Stimulated activated CD4-positive, alpha-beta T cell treated with anti-CD3 and anti-CD28 coated beads, Interleukin-12 subunit alpha, Interleukin-12 subunit beta, amount 100 ng/mL, for 24 hours (primary cell): ENCODE measurements at places on chromosomes 2 and 18.

GRCh38 chr2:65749545-65749944, 317.1 kb upstream of the SPRED2 start:
- no peak for DNase-seq

- no peak for DNase-seq
Observed at GRCh38 chr2:100964222-100964621, 37.9 kb upstream of the RPL31 start.

DNA sequence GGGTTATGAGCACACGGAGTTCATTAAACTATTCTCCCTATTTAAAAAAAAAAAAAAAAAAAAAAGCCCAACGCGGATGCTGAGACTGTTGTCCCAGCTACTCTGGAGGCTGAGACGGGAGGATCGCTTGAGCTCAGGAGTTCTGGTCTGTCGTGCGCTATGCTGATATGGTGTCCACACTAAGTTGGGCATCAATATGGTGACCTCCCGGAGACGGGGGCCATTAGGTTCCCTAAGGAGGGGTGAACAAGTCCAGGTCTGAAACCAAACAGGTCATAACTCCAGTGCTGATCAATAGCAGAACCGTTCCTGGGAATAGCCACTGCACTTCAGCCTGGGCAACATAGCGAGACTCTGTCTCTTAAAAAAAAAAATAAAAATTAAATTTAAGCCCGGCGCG, 12.9 kb upstream of the ANKRD53 start:
- DNase-seq, result no peak

GRCh38 chr2:133737242-133737993, 169.2 kb upstream of the NCKAP5 start:
- DNase-seq, result no peak

DNA sequence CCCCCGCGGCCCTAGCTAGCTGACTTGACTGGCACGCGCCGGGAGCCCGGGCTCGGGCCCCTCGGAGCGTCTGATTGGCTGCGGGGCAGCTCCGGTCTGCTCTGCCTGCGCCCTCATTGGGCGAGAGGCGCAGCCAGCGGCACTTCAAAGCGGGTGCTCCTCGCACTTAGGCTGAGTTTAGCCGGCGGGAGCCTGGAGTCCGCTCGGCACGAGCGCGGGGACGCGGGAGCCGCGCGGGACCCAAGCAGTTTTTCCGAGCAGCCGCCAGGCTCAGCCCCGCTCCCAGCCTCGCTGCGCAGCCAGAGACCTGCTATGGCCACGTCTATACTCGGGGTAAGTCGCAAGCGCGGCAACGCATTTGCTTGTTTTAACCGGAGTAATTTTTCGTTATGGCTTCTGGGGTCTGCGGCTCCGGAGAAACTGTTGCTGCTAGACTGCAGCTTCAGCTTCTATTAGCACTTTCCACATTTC, at the start of gene SP9:
SP9 (plus strand) TSS at position 174 of the 471 bp plus-strand sequence; CDS start at position 313, 139 bp downstream.
- no peak for DNase-seq

GRCh38 chr2:37692711-37693110, 21.3 kb upstream of the CDC42EP3 start:
- DNase-seq, result no peak

GRCh38 chr2:126513033-126513432, 142.9 kb upstream of the GYPC start:
- no peak for DNase-seq

DNA sequence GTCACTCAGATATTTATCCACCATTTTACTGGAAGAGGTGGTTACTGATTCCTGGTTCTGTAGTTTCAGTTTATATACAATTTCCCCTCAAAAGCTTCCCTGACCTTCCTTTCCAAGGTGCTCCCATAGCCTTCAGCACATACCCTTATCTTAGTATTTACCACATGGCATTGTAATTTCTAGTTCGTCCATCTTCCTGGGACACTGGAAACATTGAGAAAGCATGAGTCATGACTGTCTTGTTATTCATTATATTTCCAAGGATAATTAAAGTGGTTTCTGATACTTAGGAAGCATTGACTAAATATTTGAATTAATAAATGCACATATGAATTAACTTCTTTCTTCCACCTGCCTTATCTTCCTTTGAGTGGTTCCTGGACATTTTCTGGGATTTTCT, 203.8 kb downstream of the ETAA1 start:
- DNase-seq, result no peak
